NB4 (cell line): ENCODE measurements at places on chromosomes 11 and 22.
A peak's percentile ranks its signal among the peaks of the same experiment; 100 is the strongest.

- DNase-seq = peak; percentile 73
Observed at GRCh38 chr22:21624880-21625791, 4.7 kb downstream of the YDJC start.

- no peak for DNase-seq
Observed at GRCh38 chr11:86641537-86642261, 30.7 kb downstream of the ME3 start.

DNA sequence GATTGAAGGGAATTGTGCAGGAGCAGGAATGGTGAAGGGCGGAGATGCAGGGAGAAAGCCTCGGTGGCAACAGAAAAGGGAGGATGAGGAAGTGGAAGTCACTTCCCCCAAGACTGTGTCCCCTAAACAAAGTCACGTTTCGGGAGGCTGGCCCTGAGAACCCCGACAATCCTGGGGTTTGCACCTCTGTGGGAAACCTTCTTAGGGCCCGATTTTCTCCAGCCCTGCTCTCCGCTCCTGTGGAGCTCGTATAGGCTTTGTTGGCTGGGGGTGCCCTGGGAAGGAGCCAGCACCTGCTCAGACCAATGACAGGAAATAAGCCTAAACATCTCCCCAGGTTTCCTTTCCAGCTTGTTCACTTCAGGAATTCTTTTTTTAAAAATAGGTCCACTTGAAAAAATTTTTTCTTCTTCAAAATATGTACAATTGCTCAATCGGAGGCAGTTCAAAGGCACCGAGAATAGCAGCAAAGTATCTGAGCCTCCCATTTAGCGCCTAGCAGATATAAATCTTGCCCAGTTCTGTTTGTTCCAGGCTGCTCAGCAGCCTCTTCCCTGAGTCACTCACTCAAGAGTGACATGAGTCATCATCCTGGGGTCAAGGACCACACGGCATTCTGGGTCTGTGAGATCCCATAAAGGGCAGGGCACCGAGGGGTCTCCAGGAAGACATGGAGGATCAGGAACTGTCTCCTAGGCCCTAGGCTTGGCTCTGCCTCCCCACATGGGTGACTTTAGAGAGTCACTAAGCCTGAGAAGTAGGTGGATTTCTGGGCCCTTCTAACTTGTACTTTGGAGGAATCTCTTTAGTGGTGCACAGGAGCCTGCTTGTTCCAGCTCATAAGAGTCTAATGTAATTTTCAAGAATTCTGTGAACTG, 34.0 kb downstream of the IRAG1 start:
- peak; percentile 87 for DNase-seq

GRCh38 chr22:29308148-29308790, 1.8 kb downstream of the GAS2L1 start:
- no peak for DNase-seq
